ENCODE measurements at places on chromosomes 2 and 18.

DNA sequence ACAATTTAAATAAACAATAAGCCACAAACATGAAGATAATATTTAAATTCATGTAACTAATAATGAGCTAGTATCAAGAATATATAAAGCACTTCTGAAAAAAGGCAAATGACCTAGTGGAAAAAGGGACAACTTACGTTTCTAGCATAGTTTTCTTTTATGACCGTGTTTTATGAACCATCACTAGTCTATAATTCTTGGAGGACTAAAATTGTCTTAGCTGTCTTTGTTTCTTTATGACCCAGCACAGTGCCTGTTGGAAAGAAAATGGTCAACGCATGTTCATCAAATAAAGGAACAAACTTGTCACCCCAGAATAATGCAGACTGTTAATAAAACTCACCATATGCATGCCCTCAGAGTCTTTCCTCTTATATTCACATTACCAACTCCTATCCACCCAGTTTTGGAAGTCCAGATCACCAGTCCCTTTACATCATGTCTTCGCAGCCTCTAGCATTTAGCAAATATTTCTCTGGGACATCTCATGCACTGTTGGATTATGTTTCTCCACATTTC is 57.4 kb upstream of the GRB14 start:
- DNase-seq = no peak

DNA sequence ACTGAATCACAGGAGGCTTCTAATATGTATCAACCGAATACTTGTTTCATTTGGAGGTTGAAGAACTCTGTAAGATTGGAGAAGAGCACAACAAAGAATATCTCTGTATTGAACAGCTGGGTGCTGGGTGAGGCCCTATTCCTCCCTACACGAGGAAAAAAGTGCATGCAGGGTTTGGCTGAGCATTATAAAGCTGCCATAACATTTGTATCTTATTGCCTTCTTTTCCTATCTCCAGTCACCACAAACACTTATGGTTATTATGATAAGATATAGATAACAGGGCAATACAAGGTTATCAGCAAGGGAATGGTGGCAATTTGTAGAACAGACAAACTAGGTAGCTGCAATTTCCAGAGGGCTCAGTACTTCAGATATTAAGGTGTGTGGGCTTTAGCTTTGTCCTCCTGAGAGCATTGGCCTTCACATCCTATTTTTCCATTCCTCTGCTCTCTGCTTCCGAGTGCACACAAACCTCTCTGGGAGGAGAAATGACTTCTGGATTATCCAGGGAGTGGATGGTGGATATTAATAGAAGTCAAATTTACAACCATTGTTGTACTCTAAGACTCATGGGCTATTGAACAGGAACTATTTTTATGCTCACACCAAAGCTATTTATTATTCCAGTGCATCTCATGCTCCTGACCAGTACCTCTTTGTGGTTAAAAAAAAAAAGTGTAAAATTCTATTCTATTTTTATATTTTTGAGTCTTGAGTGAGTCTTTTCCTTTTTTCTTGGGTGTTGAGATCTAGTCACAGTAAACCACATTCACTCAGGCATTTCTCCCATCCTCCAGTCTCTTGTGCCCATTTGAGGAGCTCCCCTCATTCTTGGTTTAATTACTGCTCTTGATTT is 248.4 kb downstream of the ETAA1 start:
- DNase-seq = no peak

GRCh38 chr2:226536410-226536809 is 263.2 kb downstream of the IRS1 start:
- no peak for DNase-seq

DNA sequence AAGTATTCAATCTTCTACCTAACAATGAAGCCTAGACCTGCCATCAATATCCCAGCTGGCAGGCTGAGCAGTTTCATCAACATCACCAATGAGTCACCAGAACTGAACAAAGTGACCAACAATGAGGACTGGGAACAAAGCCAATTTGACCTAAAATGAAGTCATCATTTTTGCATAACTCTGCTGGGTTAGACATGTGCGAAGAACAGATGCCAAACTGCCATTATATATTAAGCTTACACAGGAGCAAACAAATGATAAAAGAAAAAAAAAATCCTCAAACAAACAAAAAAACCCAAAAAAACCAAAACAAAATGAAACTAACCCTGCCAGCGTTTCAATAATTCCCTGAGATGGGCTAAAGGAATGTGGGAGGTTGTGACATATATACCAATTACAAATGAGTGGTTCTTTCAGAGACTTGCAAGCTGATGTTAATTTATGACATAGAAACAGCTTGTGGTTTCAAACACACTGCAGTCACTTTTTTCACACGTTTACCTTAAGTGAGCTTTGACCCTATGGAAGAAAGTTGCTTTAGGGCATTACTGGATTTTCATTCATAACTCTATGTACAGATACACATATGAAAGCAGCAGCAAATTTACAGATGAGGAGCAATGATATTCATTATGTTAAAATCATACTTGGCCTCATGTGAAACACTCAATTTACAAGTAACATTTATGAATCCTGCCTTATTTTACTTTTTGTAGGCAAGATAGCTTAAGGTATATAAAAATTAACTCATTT is 56.9 kb upstream of the CCDC141 start:
- DNase-seq = peak; percentile 75

- no peak for DNase-seq
These were observed 2.1 kb upstream of the HSBP1L1 start for GRCh38 chr18:79962311-79962710.

DNA sequence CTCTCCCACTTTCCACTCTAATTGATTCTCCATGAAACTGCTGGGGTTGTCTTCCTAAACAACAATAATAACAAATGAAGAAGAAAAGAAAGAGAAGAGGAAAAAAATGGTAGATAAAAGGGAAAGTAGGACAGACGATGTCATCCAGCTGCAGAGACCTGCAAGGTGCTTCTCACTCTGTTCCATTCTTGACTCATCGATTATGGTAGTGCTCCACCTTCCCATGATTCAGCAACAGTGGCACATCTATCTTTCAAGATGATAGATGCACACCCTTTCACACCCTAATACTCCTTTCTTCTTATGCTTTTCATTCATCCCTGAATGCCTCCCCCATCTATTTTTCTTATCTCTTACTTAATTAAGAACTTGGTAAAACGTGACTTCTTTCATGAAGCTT is 610.2 kb downstream of the NR4A2 start:
- DNase-seq = no peak

- no peak for DNase-seq
These were observed 15.3 kb downstream of the STON1 start for GRCh38 chr2:48545244-48545643.

- DNase-seq = no peak
These were observed 51.3 kb upstream of the SLC1A4 start for GRCh38 chr2:64937687-64938491.
